ENCODE measurements at places on chromosomes 11 and 22. TPM values are rescaled to one million over a fixed set of nuclear protein-coding genes. Genes with fewer than 3 reads are reported as not detected.

- peak; percentile 44 for DNase-seq
Measured at GRCh38 chr11:102495161-102496042, 35.1 kb downstream of the MMP7 start.

GRCh38 chr11:125271483-125272091 is 107.0 kb downstream of the PKNOX2 start:
- DNase-seq: no peak

GRCh38 chr22:49307870-49308269 is 519.8 kb downstream of the BRD1 start:
- no peak for DNase-seq

DNA sequence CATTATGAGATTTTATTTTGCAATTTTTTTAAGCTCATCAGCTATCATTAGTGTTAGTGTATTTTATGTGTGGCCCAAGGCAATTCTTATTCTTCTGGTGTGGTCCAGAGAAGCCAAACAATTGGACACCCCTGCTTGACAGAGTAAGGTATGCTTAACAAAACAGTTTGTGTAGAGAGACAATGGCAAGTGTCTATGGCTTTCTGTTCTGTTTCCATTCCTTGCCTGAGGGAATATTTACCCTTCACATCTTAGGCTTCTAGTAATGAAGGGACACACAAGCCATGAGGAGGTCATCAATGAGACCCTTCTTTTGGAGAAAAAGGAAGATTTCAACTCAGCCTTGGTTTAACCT is 1278.4 kb upstream of the TENM4 start:
- no peak for DNase-seq

DNA sequence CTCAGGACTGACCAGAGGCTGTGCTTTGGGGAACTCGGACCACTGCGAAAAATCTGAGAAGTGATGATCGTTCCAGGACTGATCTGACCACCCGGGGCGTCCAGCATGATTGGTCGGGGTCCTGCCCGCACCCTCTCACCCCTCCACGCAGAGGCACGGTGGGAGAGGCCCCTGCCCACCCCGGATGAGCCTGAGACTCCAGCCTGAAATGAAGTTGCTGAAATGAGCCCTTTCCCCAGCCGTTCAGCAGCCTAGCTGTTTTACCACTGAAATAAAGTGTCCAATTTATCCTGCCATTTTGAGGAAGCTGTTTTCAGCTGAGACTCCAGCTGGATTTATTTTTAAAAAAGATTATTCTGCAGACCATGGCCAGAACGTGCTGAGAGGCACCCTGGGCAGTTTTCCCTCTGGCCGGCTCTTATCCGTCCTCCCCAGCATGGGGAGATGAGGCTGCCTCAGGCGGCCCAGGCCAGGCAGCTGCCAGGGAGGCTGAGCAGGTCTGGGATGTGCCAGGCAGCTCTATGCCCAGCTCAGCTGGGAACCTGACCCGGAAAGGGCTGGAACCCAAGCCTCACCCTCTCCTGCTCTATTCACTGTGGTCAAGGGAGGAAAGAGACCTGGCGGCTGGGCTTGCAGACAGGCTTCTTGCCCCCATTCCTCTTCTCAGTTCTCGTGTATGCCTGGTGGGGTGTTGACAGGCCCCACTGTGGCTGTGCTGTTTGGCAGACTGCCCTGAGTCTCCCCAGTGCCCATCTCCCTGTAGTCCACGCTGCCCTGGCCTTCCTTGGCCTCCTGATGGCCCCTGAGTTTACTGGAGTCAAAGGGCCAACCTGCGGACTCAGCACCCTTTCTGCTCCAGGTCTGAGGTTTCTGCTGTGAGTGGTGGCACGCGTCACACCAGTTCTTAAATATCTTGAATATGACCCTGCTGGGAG is 161.0 kb upstream of the B3GAT1 start:
- no peak for DNase-seq

- no peak for DNase-seq
Measured at GRCh38 chr11:117020869-117021564, 77.2 kb downstream of the SIK3 start.

- DNase-seq: no peak
Measured at GRCh38 chr22:27906241-27906640, 12.8 kb downstream of the PITPNB start.

- no peak for DNase-seq
Measured at GRCh38 chr22:30104501-30105156, 24.4 kb downstream of the HORMAD2 start.

DNA sequence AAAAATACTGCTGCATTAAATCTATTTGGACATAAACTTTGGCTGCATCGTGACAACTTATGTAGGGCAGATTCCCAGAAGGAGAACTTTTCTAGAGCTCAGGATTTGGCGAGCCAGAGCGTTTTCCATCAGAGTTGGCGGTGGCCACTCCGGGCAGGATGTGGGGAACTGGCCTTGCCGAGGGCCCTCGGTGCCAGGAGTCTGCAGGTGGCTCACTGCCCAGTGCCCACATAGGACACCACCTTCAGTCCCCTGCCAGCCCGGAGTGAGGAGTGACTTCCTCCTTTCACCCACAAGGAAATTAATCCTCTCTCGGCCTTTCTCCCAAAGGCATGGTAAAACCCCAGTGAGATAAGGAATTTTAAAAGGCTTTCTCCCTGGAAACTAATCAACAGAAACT is 1.6 kb upstream of the LGALS2 start:
- no peak for DNase-seq

DNA sequence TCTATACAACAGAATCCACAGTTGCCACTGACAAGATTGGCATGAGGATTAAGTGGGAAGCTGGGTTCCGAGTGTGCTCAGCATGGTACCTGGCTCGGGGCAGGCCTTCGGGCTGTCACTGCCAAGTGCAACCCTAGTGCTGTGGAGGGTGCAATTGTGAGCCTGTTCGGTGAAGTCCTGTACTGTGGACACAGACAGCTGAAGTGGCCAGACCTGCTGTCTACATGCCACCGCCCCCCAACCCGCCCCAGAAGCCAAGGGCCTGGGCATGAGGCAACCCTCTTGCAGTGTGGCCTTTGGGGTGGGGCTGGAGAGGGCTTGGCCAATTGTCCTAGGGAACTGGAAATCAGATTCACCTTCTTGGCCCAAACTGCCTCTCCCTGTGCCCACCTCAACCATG is 15.6 kb upstream of the SHISAL1 start:
- no peak for DNase-seq

GRCh38 chr11:36487619-36488018 is 22.5 kb downstream of the TRAF6 start:
- no peak for DNase-seq

- no peak for DNase-seq
Measured at GRCh38 chr11:12835286-12835685, 161.1 kb downstream of the TEAD1 start.

- DNase-seq: no peak
Measured at GRCh38 chr11:25927411-25927953, 404.4 kb upstream of the ANO3 start.

- DNase-seq: no peak
Measured at GRCh38 chr22:27706489-27706888, 95.1 kb downstream of the MN1 start.

PGA5 gene
- total RNA-seq: 0.30 TPM

C11orf86 gene
- total RNA-seq: 0.44 TPM

TIGD3 gene
- 1.9 TPM for total RNA-seq

C11orf24 gene
- 53.7 TPM for total RNA-seq

KRTAP5-2 gene
- not detected for total RNA-seq

OR51S1 gene
- not detected for total RNA-seq

INPP5J gene
- 7.7 TPM for total RNA-seq

KRTAP5-6 gene
- total RNA-seq: not detected

CDCA5 gene
- total RNA-seq: 80.6 TPM

BTG4 gene
- total RNA-seq: not detected

KCNJ1 gene
- 0.16 TPM for total RNA-seq

MEI1 gene
- total RNA-seq: 0.16 TPM

NLRP14 gene
- 0.07 TPM for total RNA-seq

CARNS1 gene
- 2.6 TPM for total RNA-seq

Data from WTC11 (cell line).